ENCODE measurements at places on chromosomes 7 and 10. TPM values are rescaled to one million over a fixed set of nuclear protein-coding genes. Genes with fewer than 3 reads are reported as not detected.

ASB15 gene
- not detected for total RNA-seq

MAT1A gene
- 0.11 TPM for total RNA-seq

DMTF1 gene
- total RNA-seq, result 89.2 TPM

CALD1 gene
- total RNA-seq, result 1,872 TPM

EFCAB10 gene
- total RNA-seq, result 0.38 TPM

NPC1L1 gene
- total RNA-seq, result 0.07 TPM

DNA sequence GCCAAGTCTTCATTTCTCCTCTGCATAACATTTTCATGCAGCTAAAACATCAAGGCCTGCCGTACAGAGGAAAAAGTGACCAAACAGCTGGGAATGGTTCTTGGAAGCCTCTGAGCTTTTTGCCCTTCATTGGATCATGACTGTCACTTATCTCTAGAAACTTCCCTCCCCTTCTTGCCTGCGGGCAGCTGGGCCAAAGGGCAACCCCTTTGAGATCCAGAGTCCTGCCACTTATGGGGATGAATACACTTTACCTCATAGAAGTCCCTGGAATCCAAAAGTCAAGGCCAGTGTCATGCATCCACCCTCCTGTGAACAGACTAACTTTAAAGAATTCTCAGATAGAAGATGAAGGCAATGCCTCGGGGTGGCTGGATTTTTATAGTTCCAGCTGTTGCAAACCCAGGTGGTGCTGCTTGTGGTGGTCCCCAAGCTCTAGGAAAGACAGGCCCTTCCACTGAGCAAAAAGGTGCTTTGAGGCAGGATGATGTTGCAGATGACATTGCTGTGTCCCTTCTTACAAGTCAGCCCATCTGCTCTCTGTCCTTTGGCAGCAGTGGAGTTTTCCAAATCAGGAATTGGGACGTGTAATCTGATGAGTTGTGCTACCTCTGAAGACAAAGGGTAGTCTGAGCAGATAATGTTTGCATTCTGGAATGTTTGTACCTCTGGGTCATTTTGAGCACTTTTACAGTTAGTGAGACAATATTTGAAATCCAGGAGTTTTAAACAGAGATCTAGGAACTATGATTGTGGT is 64.2 kb downstream of the LRMDA start:
- H3K4me1 ChIP-seq, result no peaks in the 10 kb centered on the region
- H3K36me3 ChIP-seq, result no peaks in the 10 kb centered on the region
- no peak overlapping the region for H3K4me3 ChIP-seq
- H3K27ac ChIP-seq, result no peak overlapping the region

DNA sequence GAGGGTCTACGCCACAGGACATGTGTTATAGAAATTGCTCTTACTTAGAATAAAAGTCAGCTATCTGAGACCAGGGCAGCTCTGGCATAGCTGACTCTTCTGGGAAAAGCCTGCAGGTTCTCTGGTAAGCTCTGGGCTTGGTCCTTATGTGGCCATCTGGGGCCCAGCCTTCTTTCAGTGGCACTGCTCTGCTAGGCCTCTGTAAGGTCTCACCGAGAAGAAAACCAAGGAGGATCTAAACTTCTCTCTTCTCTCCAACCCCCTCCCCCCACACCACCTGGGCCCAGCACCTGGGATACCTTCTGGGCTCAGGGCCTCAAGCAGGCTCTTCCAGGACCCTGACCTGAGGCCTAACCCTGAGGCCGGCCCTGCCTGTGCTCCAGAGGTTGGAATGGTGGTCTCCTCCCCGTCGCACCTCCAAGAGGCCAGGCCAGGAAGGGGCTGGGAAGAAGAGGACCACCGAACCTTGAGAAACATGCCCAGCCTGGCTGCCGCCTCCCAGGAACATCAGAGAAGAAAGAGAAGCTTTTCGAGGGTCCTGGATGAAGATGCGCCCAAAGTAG is 323.6 kb downstream of the GFRA1 start:
- no peak overlapping the region for H3K4me3 ChIP-seq
- DNase-seq, result no peak
- no peaks in the 10 kb centered on the region for H3K27me3 ChIP-seq
- H3K4me1 ChIP-seq, result peaks cover 15% of the 10 kb centered on the region
- H3K27ac ChIP-seq, result no peak overlapping the region

DNA sequence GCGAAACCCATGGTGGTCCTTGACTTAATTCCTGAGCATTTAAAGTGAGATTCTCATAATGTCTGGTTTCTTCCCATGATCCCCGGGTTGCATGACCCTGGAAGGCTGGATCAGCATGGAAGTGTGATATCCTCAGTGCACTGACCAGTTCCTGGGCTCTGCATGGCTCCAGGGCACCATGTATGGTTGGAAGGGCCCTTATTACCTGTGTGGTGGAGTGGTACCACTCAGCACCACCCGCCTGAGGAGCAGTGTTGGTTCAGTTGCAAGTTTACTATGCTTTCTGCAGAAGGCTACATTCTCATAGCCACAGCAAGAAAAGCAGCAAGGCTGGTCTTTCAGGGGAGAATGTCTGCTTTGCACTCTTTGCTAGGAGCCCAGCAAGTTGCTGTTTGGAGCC is 325.7 kb upstream of the MKI67 start:
- no peaks in the 10 kb centered on the region for H3K27me3 ChIP-seq
- no peak overlapping the region for H3K27ac ChIP-seq
- no peaks in the 10 kb centered on the region for H3K36me3 ChIP-seq

- H3K4me3 ChIP-seq, result no peak overlapping the region
- no peak for DNase-seq
- H3K27me3 ChIP-seq, result peaks cover 12% of the 10 kb centered on the region
Measured at GRCh38 chr7:4856336-4857057, 5.3 kb downstream of the PAPOLB start.

- no peak overlapping the region for H3K27ac ChIP-seq
- H3K4me1 ChIP-seq, result no peaks in the 10 kb centered on the region
- no peak for DNase-seq
- no peak overlapping the region for H3K4me3 ChIP-seq
- no peaks in the 10 kb centered on the region for H3K36me3 ChIP-seq
- H3K27me3 ChIP-seq, result no peaks in the 10 kb centered on the region
Measured at GRCh38 chr10:91366704-91367103, 43.4 kb upstream of the HECTD2 start.

DNA sequence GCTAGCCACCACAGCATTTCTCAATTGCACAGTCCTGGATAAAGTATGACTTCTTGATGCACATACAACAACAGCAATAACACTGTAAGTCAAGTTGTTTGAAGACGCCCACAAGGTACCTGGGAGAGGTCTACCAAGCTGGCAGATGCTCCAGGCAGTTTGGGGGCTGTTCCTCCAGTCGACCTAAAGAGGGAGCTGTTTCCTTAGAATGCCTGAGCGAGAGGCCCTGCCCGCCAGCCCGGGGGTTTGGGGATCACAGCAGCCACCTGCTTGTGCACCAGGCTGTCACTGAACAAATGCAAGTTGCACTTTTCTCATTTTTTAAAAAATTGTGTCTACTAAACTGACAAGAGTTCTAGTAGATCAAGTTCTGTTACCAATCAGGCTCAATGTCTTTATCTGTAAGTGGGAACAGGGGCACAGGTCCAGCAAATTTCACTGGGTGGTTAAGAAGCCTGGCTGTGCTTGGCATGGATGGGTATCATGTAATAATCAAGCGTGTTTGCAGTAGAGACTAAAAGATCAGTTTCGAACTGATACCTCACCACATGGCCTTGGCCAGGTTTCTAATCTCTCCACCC is 193.8 kb upstream of the ADO start:
- H3K4me3 ChIP-seq, result no peak overlapping the region
- H3K36me3 ChIP-seq, result no peaks in the 10 kb centered on the region
- H3K27me3 ChIP-seq, result no peaks in the 10 kb centered on the region
- peak; percentile 23 for DNase-seq
- peaks cover 7% of the 10 kb centered on the region for H3K4me1 ChIP-seq

- H3K27me3 ChIP-seq, result no peaks in the 10 kb centered on the region
- H3K4me3 ChIP-seq, result no peak overlapping the region
- no peak for DNase-seq
- H3K27ac ChIP-seq, result no peak overlapping the region
- no peaks in the 10 kb centered on the region for H3K36me3 ChIP-seq
Measured at GRCh38 chr7:2247141-2247995, 5.3 kb downstream of the NUDT1 start.

GRCh38 chr10:79071396-79071923 is 2.7 kb downstream of the ZMIZ1 start:
- peaks cover 64% of the 10 kb centered on the region for H3K4me1 ChIP-seq
- H3K4me3 ChIP-seq, result peak overlapping the region; percentile 99
- no peaks in the 10 kb centered on the region for H3K36me3 ChIP-seq
- no peaks in the 10 kb centered on the region for H3K27me3 ChIP-seq
- DNase-seq, result no peak
- peak overlapping the region; percentile 71 for H3K27ac ChIP-seq

DNA sequence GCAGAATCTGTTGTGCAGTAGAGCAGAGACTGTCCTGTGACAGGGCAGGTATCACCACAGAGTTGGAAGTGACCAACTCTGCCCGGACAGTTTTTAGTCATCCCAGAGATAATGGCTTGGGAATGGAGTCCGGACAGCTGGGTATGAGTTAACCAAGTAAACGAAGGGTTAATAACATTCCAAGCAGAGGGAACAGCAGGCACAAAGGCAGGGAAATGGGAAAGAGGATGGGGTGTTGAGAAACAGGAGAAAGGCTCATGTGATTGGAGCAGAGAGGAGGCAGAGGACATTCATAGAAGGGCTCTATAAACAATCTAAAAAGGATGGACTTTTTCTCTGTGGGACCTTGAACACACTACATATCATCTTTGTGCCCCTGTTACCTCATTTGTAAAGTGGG is 132.2 kb upstream of the YAE1 start:
- no peaks in the 10 kb centered on the region for H3K27me3 ChIP-seq
- H3K4me3 ChIP-seq, result no peak overlapping the region
- no peak for DNase-seq
- no peaks in the 10 kb centered on the region for H3K36me3 ChIP-seq
- H3K4me1 ChIP-seq, result no peaks in the 10 kb centered on the region

Data from astrocyte (in vitro differentiated cells and primary cell).